ENCODE measurements at places on chromosomes 13 and 19.

- peak; percentile 55 for DNase-seq
Observed at GRCh38 chr19:38395381-38396114, 7.1 kb downstream of the SPRED3 start.

DNA sequence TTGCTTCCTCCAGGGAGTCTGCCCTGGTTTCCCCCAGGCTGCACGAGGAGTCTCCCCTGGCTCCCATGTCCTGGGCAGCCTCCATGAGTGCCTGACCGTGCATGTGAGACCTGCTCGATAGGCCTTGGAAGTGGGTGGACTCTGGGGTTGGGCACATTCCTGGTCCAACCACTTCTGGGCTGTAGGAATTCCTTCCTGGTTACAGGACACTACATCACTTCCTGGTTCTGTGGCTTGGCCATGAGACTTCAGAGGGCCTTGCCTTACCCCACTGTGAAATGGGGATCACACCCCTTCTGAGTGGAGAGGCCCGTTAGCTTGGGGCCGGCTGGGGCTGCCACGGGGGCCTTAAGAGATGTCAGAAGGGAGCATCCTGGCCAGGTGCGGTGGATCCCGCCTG lies 4.0 kb upstream of the ZNF628 start:
- DNase-seq = no peak

DNA sequence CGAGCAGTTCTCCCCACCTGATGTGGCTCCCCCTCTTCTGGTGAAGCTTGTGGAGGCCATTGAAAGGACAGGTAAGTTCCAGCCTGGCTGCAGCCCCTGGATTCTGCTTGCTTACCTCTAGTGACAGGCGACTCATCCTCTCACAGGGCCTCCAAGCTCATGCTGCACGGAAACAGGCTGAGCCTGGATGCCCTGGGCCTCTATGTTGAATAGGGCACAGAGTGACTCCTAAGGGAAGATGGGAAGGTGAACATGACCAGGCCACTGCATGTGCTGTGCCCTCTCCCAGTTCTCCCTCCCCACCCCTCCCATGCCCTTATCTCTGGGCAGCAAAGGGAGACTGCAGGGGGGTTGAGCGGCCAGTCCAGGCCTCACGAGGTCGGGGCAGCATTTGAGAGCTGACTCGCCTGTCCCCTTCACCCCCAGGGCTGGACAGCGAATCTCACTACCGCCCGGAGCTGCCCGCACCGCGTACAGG lies 7.6 kb downstream of the PIK3R2 start:
- DNase-seq = no peak

DNA sequence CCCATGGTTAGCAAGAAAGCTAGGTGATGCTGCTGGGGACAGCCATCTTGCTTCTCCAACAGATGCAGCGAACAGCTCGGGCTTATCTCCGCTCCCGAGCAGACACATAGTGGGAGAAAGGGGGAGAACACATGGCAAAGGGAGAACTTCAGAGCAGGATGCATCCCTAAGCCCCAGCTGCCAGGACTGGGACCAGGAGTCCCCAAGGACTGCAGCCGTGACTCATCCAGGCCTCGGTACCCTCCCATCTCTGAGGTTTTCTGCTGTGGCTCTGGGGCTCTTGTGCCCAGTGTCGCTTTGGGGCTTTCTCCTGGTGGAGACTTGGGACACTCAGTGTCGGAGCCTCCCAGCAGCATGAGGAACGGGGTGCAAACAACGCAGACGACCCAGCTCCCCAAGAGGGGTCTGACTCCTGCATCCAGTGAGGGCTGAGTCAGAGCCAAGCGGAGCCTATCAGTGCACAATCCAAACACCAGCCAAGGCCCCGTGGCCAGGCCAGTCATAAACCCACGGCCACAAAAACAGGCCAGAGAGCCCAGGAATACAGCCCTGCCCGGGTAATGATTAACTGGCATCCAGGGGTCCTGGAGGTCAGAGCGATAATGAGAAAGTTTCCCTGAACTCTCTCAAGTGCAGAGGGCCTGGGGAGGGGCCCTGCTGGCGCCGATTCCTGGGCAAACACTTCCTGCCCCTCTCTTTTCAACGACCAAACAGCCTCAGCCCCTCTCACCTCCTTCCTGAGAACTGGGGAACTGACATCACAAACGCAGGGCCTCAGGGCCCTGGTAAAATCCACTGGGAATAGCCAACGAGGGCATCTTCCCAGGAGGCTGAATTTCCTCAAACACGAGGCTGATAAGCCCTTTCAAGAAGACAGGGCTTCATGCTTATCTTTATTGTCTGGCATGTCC lies 202.9 kb downstream of the USP12 start:
- no peak for DNase-seq

DNA sequence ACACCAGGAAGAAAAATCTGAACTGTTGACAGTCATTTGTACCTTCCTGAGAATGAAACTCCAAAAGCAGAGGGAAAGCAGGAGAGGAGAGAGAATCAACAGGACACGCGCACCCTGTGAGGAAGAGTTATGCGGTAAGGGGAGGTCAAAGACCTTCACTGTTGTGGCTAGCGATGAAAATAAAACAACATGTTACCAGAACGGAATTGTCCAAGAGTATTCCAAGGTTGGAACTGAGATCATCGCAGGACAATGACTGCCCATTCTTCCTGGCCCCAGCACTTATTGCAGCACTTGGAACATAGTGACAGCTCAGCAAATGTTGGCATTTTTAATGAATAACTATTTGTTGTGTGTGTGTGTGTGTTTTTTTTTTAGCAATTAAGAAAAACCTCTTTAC lies 176.0 kb upstream of the TSC22D1 start:
- no peak for DNase-seq

- DNase-seq = no peak
Observed at GRCh38 chr13:28718196-28718542, 601 bp downstream of the SLC46A3 start.

GRCh38 chr19:40862785-40863184 lies 12.5 kb upstream of the CYP2A6 start:
- DNase-seq = no peak

DNA sequence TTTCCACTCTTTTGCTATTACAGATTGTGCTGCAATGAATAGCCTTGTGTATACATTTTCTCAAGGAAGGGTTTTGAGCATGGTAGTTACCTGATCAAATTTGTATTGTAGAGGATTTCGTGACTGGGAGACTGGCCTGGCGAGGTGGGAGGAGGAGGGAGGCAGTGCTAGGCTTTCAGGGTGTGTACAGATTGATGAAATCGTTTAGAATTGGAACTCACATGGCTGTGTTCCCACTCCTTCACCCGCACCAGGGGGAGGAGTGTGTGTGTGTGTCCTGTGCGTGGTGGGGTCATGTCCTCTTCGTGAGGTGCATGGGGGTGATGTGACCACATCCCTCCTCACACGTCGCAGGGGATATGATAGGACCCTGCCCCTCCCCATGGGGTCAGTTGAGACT lies 8.3 kb downstream of the PGLYRP1 start:
- DNase-seq = no peak

- DNase-seq = no peak
Observed at GRCh38 chr13:112974671-112975070, 5.7 kb downstream of the MCF2L start.

DNA sequence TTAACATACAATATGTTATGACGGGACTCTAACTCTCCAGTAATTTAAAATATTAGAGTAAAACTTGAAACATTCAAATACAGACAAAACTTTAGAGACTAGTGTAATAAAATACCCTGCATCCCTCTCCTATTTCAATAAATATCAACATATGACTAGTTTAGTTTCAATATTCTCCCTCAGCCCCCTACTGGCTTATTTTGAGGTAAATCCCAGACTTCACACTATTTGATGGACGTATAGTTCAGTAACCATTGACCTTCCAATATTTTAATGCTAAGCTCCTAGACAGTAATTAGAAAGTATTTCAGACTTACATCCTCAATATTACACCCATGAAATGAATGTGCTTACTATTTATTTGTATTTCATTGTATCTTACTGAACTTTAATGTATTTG lies 180.7 kb upstream of the STARD13 start:
- DNase-seq = no peak

DNA sequence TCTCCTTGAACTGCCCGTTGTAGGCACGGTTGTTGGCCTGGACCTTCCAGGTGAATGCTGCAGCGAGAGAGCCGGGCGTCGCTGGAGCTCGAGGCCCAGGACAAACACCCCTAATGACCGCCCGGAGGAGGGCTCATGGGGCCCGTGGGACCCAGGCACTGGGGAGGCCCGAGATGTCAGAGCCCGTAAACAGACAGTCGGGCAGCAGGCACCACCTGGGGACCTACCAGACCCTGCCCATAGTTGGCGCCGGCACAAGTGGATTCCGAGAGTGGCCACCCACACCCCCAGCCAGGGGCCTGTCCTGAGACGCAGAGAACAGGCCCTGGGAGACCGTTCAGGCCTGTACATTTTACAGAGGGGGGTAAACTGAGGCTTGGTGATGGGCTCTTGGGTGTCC lies 2.4 kb downstream of the ATP8B3 start:
- DNase-seq = no peak

DNA sequence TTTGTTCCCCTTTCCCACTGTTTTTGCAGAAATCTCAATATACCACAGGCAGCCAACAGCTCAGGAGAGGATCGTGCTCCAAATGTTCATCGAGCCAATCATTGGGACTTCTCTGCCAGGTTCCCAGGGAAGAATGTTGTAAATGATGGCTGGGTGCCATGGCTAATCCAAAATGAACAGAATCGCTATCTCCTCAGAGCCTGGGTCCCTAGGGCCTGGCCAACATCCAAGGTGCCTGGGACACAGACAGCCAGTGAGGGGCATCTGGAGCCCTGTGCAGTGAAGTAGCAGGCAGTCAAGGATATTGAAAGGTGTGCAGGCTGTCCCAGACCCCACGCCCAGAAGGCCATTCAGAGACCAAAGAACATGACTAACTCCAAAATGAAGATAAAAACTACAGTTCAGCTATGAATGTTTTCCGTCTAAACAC lies 37.8 kb downstream of the BRD4 start:
- no peak for DNase-seq

GRCh38 chr13:32253911-32254399 lies 61.2 kb downstream of the ZAR1L start:
- no peak for DNase-seq

DNA sequence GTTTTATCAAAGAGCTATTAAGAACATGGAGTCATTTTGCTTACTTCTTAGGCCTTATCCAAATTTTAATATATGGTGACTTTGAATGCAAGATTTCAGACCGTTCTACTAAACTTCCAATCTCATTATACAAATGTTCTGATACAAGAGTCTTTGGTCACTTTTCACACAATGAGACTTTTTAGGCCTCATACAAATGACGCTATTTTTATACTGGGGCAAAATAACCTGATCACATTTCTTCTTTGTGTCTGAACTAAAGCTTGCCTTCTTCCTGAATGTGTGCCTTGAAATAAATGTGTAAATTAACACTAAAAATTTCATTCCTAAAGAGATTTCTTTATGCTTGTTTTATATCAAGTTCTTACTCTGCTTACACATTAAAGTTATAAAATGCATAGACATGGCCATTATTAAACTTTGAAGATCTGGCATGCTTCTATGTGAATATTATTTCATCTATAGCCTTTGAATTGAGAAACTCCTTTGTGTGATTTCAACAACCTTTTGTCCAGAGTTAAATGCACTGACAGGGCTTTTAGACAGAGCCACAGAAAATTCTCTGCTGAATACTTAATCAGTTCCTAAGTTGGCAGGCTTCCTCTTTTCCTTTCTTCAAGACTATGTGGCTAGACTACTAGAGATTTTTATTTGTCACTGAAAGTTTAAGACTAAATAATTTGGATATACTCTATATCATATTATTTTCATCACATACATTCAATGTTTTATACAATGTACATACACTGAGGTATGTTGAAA lies 86.1 kb downstream of the EDNRB start:
- no peak for DNase-seq

DNA sequence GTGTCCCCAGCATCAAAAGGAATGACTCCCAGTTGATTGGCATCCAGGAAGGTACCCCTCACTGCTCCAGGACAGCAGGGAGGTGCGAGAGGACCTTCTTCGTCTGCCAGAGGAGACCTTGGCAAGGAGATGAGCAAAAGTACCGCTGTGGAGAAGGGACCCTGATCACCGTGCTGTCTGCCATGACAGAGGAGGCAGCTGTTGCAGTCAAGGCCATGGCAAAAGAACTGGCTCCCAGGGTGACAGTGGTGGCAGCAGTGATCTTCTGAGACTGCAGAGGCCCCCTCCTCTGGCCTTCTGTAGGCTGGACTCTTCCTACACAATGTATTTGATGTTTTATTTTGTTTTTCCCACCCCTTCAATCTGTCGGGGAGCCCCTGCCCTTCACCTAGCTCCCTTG lies 32.0 kb downstream of the NKPD1 start:
- DNase-seq = no peak

DNA sequence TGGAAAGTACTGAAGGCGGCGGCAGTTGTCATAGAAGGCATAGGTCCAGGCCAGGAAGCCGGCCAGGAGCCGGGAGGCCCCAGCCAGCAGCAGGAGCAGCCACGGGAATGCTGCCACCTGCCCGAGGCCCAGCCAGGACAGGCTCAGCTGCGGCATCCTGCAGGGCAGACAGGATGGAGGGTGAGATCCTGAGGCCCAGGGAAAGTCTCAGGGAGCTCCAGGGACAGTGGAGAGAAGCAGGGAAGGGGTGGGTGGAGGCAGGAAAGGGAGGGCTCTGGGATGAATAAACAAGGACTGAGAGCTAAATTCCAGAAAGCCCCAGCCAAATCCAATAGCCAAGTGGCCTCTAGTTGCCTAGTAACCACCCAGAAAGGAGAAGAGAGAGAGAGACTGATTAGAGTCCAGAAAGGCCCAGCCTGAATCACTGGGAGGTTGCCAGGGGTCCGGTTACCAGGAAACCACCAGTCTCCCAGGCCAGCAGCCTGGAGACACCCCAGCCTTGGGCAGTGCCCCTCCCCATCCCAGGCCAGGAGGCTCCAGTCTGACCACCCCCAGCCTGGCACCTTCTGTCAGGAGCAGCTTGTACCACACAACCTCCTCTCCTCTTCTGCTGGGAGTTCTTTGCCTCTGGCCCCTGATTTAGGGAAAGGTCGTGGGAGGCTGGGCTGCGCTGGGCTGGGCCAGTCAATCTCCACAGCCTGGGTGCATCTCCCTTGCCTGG lies 7.5 kb upstream of the OR10H5 start:
- DNase-seq = no peak

GRCh38 chr13:28467034-28467433 lies 27.9 kb downstream of the FLT1 start:
- DNase-seq = no peak

GRCh38 chr13:94558716-94559115 lies 37.2 kb downstream of the TGDS start:
- no peak for DNase-seq

GRCh38 chr13:64471916-64472315 lies 2758.2 kb downstream of the PCDH9 start:
- DNase-seq = no peak

All from stimulated activated naive CD8-positive, alpha-beta T cell treated with anti-CD3 and anti-CD28 coated beads, Interleukin-15, Interleukin-2, amounts not matched to agents 100 U/mL and 50 U/mL, for 24 hours (primary cell).